ENCODE measurements at places on chromosomes 13 and 19.

- DNase-seq, result no peak
Observed at GRCh38 chr19:27753622-27754021, 1459.3 kb downstream of the UQCRFS1 start.

- DNase-seq, result no peak
Observed at GRCh38 chr19:37948362-37948761, 41.4 kb downstream of the SIPA1L3 start.

- DNase-seq, result no peak
Observed at GRCh38 chr13:31072041-31072440, 89.7 kb downstream of the HSPH1 start.

GRCh38 chr13:28313579-28313978 lies 175.2 kb downstream of the PAN3 start:
- no peak for DNase-seq

- DNase-seq, result no peak
Observed at GRCh38 chr19:11451871-11452619, 16.6 kb downstream of the PRKCSH start.
